Fibroblast of skin of right biceps (primary cell): ENCODE measurements at places on chromosomes 1 and 21.
A peak's percentile ranks its signal among the peaks of the same experiment; 100 is the strongest.

DNA sequence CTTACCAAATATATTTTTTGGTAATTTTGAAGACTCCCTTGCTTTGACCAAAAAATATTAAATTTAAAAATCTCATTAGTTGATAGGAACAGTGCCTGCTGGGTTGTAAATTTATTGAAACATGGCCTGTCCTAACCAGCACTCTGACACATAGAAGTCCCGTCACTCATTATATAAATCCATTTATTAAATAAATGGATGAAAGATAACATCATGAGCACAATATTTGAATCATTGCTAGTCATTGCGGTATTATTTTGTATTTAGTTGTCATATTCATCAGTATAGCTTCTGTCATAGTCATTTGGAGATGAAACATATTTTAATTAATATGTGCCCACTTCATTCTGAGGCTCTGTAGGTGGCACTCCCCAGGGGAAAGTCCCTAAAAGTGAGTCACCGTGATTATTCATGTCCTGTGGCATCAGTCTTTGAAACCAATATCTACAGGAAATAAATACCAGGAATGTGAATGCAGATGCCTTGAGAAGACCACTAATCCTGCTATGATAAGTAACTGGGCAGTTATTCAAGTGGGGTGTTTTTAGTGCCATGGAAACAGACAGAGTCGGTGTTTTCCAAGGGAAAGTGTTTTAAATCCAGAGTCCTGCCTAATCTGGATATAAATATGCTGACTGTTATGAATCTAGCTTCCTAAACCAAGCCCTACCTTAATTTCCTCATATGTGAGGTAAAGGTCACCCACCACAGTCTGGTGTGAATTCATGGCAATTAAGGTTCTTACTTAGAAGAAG, 302.0 kb downstream of the DUSP10 start:
- DNase-seq = peak; percentile 98

- DNase-seq = no peak
These were observed 22.3 kb upstream of the SARS1 start for GRCh38 chr1:109191377-109191776.

DNA sequence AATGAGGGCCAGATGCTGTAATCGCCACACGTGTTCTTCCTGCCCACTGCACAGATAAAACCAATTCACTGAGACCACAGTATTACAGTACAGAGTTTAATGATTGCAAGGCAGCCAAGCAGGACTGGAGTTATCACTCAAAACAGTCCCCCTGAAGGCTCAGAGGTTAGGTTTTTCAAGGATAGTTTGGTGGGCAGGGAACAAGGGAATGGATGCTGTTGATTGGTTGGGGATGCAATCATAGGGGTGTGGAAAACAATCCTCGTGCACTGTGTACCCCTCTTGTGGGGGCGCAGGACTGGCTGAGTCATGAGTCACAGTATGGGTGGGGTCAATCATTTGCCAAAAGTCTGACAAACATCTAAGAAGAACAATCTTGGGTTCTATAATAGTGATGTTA, 12.4 kb upstream of the USP1 start:
- DNase-seq = peak; percentile 51

GRCh38 chr1:71745326-71745725, 537.0 kb downstream of the NEGR1 start:
- peak; percentile 11 for DNase-seq

- DNase-seq = no peak
These were observed 358.7 kb downstream of the BARHL2 start for GRCh38 chr1:90358448-90358847.

- no peak for DNase-seq
These were observed 1.4 kb upstream of the TNFRSF14 start for GRCh38 chr1:2554621-2555387.

GRCh38 chr1:43063394-43064219, 104.9 kb upstream of the SLC2A1 start:
- no peak for DNase-seq

- no peak for DNase-seq
These were observed 62.1 kb downstream of the RYR2 start for GRCh38 chr1:237104096-237104495.

DNA sequence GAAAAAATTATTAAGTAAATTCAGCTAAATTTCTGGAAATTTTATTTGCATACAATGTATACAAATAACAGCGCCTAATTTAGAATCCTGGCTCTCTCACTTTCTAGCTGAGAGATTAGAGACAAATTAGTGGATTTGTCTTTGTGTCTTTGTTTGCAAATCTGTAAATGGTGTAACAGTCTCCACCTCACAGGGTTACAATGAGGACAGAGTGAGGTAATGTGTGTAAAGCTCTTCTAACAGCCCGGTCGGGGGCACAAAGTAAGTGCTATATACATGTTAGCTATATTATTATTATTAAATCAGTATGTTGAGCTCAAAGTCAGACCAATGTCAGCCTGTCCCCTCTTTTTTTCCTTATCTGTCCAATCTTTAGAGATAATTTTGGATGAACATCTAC, 5.0 kb upstream of the ADAMTSL4 start:
- no peak for DNase-seq

GRCh38 chr21:35219291-35219690, 170.2 kb upstream of the RUNX1 start:
- DNase-seq = no peak

DNA sequence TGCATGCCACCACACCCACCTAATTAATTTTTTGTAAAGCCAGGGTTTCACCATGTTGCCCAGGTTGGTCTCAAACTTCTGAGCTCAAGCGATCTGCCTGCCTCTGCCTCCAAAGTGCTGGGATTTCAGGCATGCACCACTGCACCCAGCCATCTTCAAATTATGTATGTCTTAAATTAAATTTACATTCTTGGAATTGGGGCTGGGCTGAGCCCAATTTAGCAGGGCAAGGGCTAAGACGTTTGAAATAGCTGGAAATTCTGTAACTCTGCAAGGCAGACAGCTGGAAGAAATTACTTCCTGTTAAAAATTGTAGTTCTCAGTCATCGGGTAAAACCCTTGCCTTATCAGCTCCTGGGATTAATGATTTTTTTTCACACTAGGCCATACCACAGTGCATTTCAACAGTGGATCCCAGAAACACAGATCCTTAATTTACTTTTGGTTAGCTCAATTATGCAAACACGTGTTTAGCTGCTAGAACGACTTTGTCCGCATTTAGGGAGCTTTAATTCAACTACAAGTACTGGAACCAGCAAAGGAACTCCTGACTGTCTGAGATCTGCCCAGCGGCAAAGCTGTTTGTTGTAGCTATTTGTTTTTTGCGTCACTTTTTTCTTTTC, 83.3 kb downstream of the OLFML3 start:
- peak; percentile 42 for DNase-seq

- DNase-seq = no peak
These were observed 53.8 kb downstream of the RWDD3 start for GRCh38 chr1:95287825-95288224.

DNA sequence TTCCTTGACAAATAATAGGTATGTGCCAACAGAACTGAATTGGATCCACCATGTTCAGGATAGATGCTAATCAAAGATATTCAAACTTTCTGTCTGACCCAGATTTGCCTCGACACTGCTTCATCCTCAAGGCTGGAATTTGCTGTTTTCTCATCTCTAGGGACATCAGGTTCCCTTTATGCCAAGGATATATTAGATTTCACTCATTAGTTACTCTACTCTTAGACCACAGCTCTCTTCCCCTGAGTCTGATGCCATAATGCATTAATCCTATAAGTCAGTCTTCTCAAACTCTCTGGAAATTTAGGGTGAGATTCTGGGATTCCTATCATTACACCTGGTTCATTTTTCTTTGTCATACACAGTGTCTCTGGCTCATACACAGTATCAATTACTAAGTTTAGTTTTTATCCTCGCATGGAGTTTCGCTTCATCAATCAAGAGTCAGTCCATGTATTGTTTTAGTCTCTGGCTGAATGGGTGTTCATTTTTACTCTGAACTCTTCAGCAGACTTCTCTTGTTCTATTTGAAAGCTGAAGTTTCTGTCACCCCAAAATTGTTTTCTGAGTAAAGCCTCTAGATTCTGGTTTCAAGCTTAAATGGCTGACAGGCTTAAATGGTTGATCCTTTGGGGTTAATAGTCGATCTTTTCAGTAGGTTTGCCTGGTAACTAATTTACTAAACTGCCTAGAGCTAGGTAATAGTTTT, 9.3 kb upstream of the DCAF6 start:
- DNase-seq = no peak

GRCh38 chr1:119908661-119909060, 12.3 kb upstream of the ADAM30 start:
- DNase-seq = no peak

- DNase-seq = peak; percentile 47
These were observed 227.1 kb upstream of the MAP1LC3C start for GRCh38 chr1:242225767-242226573.

GRCh38 chr1:230032516-230033281, 34.3 kb upstream of the GALNT2 start:
- no peak for DNase-seq

- no peak for DNase-seq
These were observed 69.2 kb upstream of the MAGI3 start for GRCh38 chr1:113320972-113321680.

DNA sequence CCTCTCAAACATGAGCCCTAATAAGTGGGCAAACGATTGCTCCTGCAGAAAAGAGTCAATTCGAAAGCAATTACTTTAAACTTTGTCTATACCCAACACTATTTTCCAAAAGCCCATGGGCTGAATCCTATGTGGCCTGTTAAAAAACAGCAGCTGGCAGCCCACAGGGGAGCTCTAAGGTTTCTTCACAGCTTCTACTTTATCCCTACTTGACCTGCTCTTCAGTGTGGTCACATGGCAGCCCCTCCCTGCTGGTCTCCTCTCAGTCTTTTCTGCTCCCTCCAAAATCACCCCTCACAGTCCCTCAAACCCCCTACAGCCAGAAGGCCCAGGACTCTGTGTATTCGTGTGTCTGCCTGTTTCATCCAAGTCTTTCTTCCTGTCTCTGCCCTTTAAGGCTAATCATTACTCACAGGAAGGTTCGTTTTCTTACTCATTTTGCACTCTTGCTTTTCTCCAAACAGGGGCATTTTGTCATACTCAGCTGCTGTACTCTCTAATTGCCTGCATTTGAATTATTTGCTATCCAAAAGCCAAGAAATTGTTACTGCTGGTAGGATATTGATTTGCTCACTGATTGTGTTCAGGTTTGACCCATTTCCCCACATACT, 62.4 kb upstream of the FAM3B start:
- no peak for DNase-seq

- DNase-seq = no peak
These were observed 85.4 kb downstream of the PIGK start for GRCh38 chr1:77133731-77134358.

DNA sequence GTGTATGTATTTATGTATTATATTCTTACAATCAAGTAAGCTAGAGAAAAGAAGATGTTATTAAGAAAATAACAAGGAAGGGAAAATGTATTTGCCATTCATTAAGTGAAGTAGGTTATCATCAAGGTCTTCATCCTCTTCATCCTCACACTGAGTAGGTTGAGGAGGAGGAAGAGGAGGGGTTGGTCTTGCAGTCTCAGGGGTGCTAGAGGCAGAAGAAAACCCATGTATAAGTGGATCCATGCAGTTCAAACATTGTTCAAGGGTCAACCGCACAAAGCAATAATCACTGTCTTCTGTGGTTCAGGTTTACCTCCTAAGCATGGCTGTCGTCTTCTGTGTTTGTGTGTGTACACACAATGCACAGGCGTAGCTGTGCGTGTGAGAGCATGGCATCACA, 16.9 kb downstream of the URB2 start:
- DNase-seq = no peak

DNA sequence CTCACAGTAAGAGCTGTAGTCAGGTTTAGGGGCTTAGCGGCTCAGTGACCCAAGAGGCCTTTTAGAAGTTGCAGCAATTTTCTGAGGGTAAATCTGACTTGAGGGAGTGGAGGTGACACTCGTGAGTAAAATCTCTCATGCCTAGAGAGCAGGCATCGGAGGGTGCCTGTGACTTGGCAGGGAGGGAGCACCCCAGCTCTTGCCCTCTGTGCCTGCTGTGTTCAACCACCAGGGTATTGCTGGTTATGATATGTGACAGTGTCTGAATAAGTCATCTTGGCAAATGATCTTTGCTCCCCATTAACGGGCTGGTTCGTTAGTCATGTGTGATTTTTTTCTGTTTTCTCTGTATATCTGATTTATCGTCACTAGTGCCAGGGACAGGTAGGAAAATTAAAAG, 5.9 kb downstream of the MAN1C1 start:
- no peak for DNase-seq

- DNase-seq = no peak
These were observed at the start of gene CD53 for GRCh38 chr1:110872745-110873720. Gene CD53 (plus strand): TSS chr1:110873148. CDS start chr1:110891409, 18,261 bp downstream.

- no peak for DNase-seq
These were observed 4.9 kb downstream of the NHLH1 start for GRCh38 chr1:160371756-160372155.

GRCh38 chr21:31201548-31201947, 142.5 kb downstream of the TIAM1 start:
- peak; percentile 84 for DNase-seq

- DNase-seq = no peak
These were observed 717.9 kb downstream of the AMY1C start for GRCh38 chr1:104467590-104467989.

- DNase-seq = peak; percentile 82
These were observed 32.1 kb upstream of the KCNE1 start for GRCh38 chr21:34544032-34544496.

GRCh38 chr1:202112859-202113689, 9.6 kb upstream of the GPR37L1 start:
- no peak for DNase-seq

DNA sequence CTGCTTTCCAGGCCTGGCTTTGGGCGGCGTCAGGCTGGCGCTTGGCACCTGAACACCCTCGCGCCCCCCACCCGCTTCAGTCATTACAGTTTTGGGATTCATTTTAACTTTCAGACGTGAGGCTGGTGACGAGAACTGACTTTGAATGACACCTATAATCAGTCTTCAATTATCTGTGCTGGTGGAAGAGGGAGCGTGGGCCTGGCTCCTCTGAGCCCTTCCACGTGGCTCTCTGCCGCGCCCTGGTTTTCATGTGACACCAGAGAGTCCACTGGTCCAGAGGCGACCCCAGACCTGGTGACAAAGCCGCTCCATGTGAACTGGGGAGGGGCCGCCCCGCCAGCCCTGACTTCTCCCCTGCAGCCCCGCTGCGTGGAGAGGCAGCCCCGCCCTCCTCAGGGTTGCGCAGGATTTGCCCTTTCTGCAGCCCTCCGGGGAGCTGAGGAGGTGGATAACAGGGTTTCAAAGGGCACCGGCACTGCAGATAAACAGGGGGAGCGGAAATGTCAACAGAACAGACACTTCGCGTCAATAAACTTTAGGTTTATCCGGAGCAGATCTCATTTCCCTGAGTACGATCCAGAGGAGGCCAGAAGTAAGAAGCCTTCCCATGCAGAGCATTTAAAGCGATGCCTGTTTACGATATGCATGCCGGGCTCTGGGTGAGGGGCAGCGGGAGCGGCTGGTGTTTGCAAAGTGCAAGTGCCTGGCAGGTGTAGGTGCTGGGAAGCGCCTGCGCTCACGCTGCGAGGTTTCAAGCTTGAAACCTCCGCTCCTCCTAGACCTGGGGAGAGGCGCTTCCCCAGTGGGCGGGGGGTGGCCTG, 56.4 kb downstream of the AJAP1 start:
- DNase-seq = no peak

DNA sequence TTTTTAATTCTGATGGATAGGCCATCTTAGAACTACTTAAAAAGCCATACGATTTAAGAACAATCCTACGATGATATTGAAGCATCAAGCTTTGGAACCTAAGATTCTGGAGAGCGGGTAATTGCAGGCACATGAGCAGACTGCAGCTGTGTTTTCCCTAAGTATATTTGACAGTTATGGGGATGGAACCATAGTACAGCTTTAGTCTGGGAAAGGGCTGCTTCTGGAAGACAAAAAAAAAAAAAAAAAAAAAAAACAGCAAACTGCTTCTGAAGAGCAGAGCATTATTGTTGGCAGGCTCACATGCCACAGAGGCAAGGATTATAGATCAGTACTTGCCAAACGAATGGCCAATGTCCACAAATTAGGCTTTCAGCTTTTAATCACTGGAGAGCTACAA, 1618.7 kb downstream of the AMY1C start:
- no peak for DNase-seq
